Activated CD8-positive, alpha-beta memory T cell treated with anti-CD3 and anti-CD28 coated beads for 48 hours (primary cell): ENCODE measurements at places on chromosomes 2 and 18.

DNA sequence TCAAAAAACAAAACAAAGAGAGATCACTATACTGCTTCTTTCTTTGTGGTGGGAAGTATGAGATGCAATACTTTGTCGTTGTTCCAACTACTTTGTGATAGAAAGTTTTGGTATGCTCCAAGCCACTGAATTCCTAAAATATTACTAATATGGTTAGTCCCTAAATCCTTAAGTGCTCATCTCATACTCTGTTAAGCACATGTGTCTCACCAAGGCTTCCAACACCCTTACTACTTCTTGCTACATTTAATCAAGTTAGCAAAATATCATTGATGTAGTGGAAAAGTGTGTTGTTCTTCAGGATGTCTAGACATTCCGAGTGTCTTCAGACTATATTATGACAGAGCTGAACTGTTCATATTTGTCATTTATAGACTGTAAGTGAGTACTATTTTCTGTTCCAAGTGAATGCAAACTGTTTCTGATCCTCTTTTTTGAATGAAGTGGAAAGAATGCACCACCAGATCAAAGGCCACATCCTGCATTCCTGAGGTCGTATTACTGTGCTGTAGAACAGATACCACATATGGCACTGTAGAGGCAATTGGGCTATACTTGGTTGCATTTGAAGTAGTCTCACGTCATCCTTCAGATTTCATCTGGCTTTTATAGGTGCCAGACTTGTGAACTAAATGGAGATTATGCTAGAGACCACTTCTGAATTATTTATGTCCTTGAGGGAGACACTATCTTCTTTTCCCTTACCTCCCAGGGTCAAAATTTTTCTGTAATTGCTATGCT, 298.4 kb upstream of the ZNF521 start:
- DNase-seq: no peak

- no peak for DNase-seq
Observed at GRCh38 chr18:21012308-21012707, 99.3 kb downstream of the ROCK1 start.

DNA sequence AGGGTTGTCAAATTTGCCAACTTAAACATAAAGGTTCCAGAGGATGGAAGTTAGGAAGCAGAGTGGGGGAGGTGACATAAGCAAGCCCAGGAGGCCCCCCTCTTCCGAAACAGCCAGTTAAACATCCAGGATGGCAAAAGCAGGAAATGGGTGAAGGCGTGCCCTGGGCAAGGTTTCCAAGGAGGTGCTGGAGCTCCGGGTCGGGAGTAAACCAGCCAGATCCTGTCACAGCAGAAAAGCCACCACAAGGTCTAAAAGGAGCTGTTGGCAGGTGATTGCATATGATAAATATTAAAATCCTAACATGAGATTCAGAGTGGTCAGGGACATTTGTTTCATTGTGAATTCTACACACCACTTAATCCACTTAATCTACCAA, 572.2 kb upstream of the SALL3 start:
- DNase-seq: no peak

GRCh38 chr2:47631792-47632398, 151.1 kb upstream of the MSH6 start:
- DNase-seq: no peak

DNA sequence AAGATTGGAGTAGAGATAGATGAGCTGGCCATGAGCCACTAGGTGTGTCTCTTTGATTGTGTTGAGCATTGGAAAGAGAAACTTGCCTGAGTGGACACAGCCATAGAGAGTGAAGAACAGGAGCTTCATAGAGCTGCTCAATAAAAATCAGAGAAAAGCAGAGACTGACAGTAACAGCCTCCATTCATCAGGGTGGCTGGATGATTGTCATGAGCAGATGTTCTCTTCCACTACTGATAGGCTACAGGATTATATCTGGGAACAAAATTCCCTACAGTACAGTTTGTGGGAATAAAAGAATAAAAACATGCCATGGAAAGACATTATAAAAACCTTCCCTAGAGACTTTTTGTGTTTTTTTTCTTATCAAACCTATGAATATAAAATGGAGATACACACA, 404.8 kb upstream of the ACVR2A start:
- no peak for DNase-seq

GRCh38 chr2:181458871-181459270, 1.7 kb downstream of the ITGA4 start:
- DNase-seq: no peak

DNA sequence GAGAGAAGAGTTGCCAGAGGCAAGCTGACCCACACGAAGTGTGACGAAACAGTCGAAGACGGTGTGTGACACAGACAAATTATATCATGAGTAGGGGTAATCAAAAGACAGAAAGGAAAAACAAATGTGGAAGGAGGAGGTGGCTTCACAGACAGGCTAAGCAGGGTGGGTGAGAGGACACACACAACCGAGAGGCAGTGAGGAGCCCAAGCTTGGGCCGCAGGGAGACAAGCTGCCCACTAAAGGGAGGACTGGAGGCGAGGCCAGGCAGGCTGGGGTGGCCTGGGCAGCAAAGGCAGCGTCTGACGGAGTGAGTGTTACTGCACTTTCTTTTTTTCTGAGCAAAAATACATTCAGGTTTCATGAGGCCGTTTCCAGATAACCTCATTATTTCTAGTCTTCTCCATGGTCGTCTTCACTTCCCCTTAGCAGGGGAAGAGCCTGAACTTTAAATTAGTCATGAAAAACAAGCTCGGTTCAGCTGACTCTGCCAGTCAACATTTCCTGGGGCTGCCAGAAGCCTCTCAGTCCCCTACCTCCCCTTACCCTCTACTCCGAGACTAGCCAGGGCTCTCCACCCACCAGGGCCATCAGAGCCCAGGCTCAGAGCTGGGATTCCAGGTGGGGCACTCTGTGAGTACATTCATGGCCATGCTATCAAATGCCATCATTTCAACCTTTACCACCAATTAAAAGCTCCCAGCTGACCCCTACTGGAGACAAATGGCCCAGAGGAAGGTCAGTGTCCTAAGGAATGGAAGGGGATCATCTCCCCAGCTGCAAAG, 13.8 kb upstream of the ZFP36L2 start:
- no peak for DNase-seq

DNA sequence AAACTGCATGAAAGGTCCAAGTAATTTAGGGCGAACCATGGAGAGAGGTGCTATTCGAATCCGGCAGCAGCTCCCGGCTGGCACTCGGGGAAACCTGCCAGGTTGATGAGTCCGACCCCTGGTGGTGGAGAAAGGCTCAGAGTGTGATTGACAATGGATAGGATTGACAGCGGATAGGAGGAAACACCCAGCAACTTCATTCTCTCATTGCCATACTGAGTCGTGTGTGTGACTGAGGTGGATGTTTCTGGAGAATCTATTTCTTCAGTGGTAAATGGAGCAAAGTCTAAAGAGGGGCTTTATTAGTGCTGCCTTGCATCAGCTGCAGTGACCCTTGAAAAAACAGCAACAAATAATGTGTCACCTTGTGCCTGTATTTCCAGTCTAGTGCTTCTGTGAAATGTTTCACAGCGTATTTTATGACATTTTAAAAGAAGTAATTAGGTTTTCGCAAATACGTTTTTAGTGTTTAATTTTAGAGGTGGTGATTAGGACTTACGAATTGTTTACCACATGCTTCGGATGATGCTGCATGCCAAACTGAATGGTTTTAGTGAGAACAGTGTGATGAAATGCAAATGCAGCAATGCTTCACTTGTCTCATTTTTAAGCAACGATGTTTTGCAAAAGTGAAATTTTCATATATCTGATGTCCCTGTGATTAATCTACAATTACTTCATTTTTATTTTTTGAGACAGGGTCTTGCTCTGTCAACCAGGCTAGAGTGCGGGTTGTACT, 102.0 kb downstream of the DCDC2C start:
- no peak for DNase-seq

DNA sequence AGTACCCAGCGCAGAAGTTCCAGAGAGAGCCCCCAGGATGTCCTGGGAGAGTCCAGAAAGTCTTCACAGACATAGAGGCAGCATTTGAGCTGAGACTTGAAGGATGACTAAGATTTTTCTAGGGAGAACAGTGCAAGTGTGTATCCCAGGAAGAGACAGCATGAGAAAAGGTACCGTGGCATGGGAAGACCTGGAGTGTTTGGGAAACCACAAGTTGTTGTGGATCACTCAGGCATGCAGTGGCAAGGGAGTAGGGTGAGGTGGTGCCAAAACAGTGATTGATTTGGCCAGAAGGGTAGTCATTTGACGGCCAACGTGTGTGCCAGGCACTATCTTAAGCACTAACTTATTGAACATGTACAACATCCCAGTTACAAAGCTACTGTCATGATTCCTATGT, 24.5 kb upstream of the KCNK3 start:
- DNase-seq: no peak

DNA sequence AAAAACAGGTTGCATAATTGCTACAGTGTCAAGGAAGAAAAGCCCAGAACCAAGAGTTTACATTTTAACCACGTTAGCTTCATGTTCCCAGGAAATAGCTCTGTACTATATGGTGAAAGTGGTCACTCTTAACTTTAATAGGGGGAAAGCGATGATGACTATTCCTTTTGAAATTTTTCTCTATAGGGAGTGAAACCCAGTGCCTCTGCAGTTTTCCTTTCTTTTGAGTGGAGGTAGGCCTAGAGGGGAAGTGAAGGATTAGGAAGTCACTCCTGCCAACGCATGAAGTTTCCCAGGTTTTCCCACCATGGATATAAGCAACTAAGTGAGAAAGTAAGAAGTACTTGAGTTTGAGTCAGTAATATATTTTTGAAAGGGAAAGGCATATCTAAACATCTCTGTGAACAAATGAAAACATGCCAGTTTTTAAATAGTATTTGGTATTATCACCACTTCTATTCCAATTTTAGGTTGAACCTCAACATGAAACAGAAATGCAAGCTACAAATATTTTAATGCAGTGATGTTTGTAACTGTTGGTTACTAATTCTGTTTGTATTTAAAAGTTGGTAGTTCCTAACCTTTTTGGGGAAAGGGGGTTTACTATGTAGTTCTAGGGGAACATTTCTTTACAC, 91.9 kb downstream of the VRK2 start:
- no peak for DNase-seq

- no peak for DNase-seq
Observed at GRCh38 chr2:479031-479430, 191.1 kb upstream of the ALKAL2 start.

- no peak for DNase-seq
Observed at GRCh38 chr2:215613888-215614287, 178.0 kb upstream of the FN1 start.

- no peak for DNase-seq
Observed at GRCh38 chr2:118913803-118914645, 28.0 kb upstream of the MARCO start.

DNA sequence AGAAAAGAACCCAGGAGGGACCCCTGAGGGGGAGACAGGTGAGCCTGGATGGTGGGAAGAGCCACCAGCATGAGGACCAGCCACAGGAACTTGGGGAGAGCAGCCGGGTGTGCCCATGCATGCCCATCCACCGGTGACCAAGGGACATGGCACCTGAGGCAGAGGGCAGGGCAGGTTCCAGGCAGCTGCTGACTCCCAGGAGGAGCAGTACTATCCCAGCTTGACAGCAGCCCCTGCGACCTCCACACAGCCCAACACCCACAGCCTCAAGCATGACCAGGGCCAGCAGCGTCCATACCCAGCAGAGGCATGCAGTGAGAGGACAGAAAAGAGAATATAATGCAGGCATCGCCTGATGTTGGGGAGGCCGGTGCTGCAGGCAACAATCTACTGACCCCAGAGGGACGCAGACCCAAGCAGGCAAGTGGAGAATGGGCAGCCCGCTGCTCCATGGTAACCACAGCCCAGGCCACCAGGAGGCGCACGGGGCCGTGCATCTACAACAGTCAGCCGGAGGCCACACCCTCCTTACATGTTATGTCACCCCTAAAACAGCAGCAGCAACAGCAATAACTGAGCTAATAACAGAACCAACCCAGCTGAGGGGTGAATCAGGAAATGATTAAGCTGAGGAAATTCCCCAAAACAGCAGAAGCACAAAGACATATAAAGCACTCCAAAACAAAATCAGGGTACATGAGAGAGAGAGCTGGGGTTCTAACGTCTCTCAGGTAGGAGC, 44.1 kb downstream of the ANKMY1 start:
- DNase-seq: peak; percentile 42

GRCh38 chr2:72367530-72368225, 220.0 kb upstream of the CYP26B1 start:
- DNase-seq: no peak

GRCh38 chr2:157377861-157378260, 52.2 kb upstream of the ERMN start:
- no peak for DNase-seq

DNA sequence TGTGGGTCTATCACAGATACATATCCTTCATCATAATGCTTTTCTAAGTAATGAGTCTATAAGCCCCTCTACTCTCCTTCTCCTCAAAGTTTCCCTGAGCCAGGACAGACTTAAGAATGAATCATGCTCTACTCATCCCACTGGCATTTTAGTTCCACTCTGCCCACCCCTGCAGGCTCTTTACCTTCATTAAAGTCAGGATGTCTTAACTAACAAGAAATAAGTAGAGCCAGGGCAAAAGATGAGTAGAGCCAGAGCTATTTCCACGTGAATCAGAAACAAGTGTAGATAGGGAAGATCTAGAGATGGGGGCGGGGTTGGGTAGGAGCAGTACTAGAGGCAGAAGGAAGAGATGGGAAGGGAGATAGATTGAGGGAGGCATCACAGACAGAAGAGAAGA, 790.5 kb downstream of the RNF144A start:
- DNase-seq: no peak

GRCh38 chr2:174259981-174260380, 11.6 kb upstream of the OLA1 start:
- no peak for DNase-seq

DNA sequence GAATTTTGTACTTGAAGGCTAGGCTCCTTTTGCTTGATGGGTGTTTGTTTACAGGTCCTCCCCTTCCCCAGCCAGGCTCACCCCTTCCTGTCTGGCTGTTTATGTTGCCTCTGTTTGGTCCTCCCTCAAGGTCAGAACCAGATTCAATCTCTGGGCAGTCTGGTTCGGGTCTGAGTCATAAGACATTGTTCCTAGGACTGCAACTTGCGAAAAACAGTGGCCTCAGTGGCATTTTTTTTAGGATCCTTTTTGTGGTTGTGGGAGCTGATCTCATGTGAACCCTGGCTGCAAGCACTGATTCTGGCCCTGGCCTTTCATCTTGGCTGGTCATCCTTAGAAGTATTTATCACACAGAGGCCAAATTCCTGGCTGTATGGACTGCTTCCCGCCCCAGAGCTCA, 370.4 kb downstream of the CLIP4 start:
- no peak for DNase-seq

GRCh38 chr2:70443726-70444125, 109.9 kb downstream of the TGFA start:
- DNase-seq: no peak

DNA sequence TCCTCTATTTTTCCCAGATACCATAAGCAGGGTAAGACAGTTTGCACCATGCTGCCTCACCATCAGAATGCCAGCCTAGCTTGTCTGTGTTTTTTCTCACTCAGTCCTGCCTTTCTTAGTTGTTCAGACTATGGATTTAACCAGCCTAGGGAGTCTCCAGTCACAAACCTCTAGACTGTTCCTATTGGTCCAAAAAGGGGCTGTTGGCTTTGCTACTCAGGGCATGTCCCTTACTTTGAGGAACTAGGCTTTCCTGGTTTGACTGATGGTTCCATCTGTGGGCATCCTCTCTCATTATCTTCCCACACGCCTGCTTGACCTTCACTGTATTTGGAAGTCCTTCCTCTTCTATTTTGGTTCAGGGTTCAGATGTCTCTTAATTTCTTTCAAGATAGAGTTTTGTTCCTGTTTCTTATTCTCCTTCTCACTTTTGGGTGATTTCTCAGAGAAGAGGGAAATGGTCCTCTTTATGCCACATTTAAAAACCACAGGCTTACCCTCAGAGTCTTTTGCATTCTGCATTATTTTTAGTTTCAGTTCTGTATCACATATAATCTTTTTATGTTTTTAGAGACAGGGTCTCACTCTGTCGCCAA, 31.3 kb upstream of the TMEM131 start:
- no peak for DNase-seq
